ENCODE measurements at places on chromosomes 11 and 22.

DNA sequence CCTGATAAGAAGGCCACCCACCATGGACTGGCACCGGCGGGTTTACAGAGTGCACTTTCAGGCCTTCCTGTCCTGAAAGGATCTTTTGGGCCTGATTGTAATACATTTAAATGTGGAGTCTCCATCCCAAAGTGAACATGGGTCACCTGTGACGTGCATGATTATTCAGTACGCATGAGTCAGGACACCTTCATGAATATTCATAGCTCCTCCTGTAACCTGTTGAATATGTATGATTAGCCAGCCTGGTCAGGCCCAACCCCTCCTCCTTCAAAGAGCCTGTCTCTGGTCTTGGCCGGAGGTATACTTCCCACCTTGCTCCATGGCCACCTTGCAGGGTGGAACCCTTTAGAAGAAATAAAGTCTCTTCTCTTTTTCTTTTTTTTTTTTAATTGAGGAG lies 75.9 kb upstream of the NUP50 start:
- DNase-seq = no peak

- DNase-seq = no peak
These were observed 275.8 kb downstream of the FAT3 start for GRCh38 chr11:92500453-92500852.

DNA sequence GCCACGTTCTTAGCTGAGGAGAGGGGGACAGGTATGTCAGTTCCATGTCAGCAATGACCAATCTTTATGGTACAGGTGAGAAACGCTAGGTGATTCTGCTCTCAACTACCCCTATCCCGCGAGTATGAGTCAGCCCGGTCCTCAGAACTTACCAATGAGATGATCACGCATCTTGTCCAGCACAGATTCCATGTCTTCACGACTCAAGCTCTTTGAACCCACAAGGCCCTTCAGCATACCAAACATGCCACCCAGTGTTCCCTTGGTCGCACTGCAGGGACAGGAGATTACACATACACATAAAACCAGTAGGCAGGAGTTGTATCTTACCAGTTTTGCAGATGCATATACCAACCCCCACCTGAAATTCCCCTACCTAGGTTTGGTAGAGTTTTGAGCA lies 2.9 kb downstream of the SRPRA start:
- DNase-seq = no peak

DNA sequence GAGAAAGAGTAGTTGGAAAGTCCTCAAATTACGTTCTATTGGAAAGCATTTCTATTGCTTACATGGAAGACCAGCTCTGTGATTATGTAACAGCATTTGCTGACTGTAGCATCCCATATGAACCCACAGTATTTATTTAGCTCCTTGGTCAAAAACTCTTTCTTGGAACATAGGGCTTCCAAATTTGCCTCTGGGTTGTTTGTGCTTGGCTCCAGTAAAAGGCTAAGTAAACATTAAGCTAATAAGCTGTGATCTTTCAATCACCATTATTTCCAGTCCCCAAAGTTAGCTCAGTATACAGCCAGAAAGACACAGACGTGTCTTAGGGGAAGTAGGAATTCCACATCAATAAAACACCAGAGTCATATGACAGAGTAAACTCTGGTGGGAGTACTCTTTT lies 668.8 kb downstream of the DLG2 start:
- no peak for DNase-seq

- DNase-seq = no peak
These were observed 2.1 kb upstream of the APOA5 start for GRCh38 chr11:116793772-116794097.

- DNase-seq = no peak
These were observed 79.8 kb downstream of the GRIA4 start for GRCh38 chr11:105689631-105690030.

DNA sequence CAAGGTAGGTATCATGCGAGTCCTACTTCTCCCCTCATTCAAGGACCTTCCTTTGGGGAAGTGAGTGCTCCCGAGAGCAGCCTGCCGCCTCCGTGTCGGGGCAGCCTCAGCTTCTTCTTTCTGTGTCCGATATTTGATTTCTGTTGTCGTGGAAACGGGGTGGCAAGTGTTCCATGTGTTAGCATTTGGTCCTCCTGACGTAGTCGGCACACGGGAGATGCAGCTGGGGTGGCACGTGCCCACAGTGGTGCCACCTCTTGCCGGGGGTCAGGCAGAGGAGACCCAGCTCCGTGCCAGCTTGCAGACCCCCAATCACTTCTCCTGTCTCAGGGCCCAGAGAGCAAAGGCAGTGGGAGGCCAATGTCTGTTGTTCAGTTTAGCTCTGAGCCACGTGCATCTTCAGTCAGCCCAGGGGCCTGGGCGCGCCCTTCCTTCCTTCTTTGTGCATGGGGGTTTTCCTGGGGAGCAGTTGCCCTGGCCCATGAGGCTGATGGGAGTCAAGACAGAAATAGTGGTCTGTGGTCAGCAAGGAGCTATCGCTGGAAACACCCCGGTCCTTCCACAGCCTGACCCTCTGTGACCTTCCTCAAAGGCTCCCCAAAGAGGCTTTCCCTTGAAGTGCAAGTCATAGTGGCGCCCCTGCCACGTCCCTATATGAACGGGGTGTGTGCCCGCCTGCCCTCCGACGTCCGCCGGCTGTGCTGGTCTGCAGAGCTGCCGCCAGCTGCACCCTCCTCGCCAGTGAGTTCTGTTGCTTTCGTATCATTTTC lies 44.5 kb downstream of the PARVB start:
- no peak for DNase-seq

DNA sequence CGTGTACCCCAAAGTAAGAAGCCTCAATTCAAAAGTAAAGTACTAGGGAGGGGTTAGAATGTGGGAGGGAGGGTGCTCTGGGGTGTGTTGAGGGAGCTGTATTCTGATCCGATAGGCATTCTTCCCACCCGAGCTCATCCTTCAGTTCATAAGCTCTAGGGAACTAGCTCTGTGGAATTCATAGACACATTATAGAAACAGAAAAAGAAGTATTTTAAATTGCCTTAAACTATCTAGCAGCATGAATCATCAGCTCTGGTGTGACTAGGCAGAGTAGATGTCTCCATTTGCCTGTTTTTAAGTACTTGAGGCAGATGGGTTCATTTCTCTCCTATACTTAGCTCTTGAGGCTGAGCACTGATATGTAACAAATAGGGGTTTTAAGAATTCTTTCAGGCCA lies 7.3 kb upstream of the SGSM3 start:
- DNase-seq = no peak

GRCh38 chr11:129852125-129852740 lies 36.6 kb downstream of the TMEM45B start:
- DNase-seq = no peak

GRCh38 chr22:42990131-42990838 lies 24.7 kb downstream of the PACSIN2 start:
- DNase-seq = no peak

- DNase-seq = no peak
These were observed 34.0 kb downstream of the IRAG1 start for GRCh38 chr11:10659339-10660216.

DNA sequence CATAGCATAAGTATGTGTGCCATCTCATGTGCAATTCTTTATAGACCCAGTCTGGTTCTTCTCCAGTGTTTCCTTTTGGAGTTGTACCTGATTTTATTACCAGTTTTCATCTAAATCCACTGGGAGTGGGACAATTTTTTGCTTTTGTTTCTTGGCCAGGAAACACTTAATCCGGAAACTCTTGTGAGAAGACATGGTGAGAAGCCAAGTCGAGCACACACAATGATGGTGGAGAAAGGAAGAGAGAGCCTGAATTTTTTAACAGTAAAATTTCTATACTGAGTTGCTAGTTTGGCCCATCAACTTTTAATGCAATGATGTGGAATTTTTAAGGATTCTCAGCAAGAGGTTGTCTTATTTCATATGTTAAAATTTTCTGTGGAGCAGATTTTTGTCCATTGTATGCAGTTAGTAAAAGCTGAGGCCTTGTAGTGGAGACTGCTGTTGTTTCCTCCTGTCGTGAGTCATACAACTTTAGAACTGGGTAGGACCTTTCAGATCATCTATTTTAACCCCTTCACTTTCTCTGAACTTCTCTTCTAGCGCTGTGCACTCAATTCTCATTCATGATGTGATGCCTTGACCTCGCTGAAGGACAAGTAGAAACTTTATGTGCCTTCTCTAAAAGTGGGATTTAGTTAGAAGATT lies 17.1 kb downstream of the FAR1 start:
- DNase-seq = no peak

DNA sequence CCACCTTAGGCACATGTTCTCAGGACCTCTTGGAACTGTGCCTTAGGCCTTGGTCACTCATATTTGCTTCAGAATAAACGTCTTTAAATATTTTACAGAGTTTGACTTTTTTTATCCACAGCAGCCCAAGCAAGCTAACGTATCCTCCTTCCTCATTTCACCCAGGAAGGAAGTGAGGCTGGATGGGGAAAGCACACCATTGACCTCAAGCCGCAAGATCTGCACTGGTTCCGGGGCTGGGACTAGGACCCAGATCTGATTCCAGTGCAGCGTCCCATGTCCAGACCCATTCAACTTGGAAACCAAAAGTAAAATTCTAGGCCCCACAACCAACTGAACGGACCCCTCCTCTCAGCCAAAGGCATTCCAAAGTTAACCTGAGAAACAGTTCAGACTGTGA lies 2.4 kb upstream of the LGALS12 start:
- DNase-seq = no peak

DNA sequence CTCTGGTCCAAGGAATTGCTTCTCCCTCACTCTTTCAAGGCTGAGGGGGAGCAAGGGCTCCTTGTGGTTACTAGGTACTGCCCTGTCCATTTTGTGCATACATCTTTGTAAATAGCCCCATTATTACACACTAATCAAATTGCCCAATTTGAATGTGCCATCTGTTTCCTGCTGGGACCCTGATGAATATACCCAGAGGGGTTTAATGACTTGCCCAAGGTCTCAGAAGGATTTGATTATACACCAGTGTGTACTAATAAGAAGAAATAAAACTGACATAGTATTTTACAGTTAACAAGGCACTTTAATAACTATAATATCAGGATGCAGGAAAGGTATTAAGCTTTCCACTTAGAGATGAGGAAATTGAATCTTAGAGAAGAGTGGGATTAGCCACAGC lies 64.6 kb upstream of the PTPRJ start:
- DNase-seq = no peak

GRCh38 chr11:32213223-32213622 lies 122.3 kb downstream of the RCN1 start:
- DNase-seq = peak; percentile 34

- no peak for DNase-seq
These were observed 5.6 kb downstream of the SLC29A2 start for GRCh38 chr11:66365711-66366619.

- DNase-seq = peak; percentile 96
These were observed at the start of gene E2F8 for GRCh38 chr11:19240420-19241259. TSS of gene E2F8 (minus strand) at chr11:19240945. CDS start at chr11:19240121, 824 bp downstream.

- DNase-seq = no peak
These were observed 22.2 kb downstream of the MYBPC3 start for GRCh38 chr11:47329987-47330931.

- DNase-seq = no peak
These were observed 7.3 kb upstream of the SYCE3 start for GRCh38 chr22:50569896-50570535.

GRCh38 chr11:72421351-72421750 lies 13.0 kb downstream of the CLPB start:
- no peak for DNase-seq

DNA sequence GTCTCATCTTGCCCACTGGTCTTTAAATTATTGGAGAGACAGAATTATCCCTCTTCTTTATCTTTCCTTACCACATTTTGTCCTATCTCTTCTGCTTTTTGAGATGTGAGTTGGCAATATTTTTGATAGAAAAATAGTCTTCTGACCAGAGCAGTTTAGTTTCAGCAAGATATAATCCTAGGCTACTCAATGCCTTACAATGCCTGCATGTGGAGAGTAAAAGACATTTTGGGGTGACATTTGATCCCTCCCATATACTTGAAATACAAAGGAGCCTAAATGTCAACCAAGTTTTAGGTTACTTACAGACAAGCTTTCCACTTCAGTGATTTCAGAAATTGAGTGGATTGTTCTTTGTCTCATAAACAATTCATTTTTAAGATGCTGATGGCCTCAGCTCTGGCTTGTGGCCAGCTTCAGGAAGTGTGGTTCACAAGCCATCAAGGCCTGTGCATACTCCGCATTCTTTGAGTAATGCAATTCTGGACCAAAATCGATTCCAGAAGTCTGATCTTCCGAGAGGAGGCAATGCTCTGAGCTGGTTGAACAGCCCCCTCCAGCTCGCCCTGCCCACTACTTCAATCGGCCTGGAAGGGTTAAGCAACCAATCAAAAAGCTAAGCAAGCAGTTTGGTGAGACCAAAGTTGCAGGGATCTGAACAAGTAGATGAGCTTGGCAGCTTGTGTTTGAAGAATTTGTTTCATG lies 274.4 kb downstream of the BLID start:
- no peak for DNase-seq

- no peak for DNase-seq
These were observed 1478.4 kb downstream of the TBC1D22A start for GRCh38 chr22:48240935-48241230.

- peak; percentile 3 for DNase-seq
These were observed 18.5 kb upstream of the MUC2 start for GRCh38 chr11:1055990-1056771.

- DNase-seq = no peak
These were observed 4.6 kb downstream of the C11orf96 start for GRCh38 chr11:43947003-43947500.

GRCh38 chr11:124123622-124124021 lies 8.4 kb downstream of the VWA5A start:
- DNase-seq = no peak

DNA sequence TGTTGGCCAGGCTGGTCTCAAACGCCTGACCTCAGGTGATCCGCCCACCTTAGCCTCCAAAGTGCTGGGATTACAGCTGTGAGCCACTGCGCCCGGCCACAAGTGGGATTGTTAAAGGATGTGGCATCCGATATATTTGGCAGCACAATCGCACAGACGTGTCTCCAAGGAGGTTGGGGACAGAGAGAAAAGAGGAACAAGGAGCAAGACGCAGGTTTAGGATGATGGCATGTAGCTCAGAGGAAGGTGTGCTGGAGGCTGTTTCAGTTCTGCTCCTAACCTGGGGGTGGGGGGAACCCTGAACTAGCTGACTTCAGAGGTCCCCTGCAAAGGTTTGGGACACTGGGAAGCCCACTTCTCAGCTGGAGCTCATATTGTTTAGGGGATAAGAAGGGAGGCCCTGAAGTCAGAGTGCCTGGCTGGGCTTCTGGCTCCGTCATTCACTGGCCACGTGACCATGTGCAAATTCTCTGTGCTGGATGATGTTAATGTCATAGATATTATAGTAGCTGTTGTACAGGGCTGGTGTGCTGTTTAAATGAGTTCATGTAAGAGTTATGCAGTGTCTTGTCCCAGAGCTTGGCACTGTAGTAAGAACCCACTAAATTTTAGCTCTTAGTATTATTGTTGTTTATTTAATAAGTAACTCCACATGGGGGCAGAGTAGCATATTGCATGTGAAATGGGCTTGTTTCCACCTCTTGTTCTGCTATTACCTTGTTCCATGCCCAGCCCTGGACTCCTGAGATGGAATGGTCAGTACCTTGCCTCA lies 129.7 kb downstream of the ST3GAL4 start:
- no peak for DNase-seq

- no peak for DNase-seq
These were observed 147.5 kb downstream of the PARVA start for GRCh38 chr11:12524865-12525264.

GRCh38 chr11:70007796-70008195 lies 70.3 kb upstream of the ANO1 start:
- DNase-seq = no peak

- no peak for DNase-seq
These were observed 322.5 kb downstream of the NTM start for GRCh38 chr11:131692961-131693360.

GRCh38 chr11:17418444-17419081 lies 30.1 kb upstream of the KCNJ11 start:
- DNase-seq = no peak

All from activated naive CD4-positive, alpha-beta T cell treated with anti-CD3 and anti-CD28 coated beads for 36 hours (primary cell).